NCI-H2171 treated with DMSO at 0.1 percent for 48 hours (cell line): ENCODE measurements at places on chromosomes 3 and 15.

DNA sequence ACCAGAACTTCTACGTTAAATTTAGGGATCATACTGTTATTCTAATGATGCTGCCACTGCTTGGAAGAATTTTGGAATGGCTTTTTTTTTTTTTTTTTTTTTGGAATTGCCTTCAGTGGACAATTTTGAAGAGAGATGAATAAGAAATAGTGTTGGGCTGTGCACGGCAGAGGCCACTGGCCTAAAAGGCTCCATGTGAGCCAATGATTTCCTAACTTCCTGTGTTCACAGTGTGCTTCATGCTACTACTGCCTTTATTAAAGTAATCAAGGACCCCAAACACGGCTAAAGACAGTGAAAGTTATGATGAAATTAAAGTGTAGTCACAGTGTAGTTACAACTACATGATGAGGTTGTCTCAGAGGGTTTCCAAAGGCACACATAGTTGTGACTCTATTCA is 100.8 kb upstream of the TNFAIP8L3 start:
- no peak for DNase-seq

DNA sequence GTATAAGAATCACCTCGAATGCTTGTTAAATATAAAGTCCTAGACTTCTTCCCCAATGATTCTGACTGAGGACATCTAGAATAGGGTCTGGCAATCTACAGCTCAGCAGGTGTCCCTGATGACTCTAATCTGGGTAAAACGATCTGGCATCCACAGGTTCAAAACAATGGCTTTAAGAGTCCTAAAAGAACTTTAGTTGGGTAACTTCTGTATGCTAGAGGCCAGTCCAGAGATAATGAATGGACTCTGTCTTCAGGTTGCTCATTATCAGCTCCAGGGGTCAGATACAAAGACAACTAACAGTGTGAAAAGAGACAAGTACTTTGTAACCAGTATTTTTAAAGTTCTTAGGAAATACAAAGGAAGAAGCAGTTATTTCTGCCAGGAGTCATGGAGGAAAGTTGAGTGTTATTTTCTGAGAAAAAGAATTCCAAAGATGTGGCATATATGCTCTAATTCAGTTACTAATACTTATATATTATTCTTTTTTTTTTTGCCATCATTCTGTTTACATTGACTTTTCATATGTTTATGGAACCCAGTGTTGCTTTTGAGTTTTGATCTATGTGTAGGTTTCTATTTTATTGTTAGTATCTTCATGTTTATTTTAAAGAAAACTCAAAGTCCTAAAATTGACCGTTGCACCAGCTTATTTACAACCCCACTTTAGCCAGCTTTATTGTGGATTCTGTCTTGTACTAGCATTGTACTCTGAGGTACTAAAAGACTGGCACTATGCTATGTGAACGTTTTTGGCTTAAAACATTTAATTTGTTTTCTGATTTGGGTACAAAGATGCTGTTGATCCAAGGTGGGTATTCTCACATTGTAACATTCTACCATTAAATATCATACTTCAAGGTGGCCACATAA is 3.1 kb upstream of the GPR15 start:
- DNase-seq = no peak

DNA sequence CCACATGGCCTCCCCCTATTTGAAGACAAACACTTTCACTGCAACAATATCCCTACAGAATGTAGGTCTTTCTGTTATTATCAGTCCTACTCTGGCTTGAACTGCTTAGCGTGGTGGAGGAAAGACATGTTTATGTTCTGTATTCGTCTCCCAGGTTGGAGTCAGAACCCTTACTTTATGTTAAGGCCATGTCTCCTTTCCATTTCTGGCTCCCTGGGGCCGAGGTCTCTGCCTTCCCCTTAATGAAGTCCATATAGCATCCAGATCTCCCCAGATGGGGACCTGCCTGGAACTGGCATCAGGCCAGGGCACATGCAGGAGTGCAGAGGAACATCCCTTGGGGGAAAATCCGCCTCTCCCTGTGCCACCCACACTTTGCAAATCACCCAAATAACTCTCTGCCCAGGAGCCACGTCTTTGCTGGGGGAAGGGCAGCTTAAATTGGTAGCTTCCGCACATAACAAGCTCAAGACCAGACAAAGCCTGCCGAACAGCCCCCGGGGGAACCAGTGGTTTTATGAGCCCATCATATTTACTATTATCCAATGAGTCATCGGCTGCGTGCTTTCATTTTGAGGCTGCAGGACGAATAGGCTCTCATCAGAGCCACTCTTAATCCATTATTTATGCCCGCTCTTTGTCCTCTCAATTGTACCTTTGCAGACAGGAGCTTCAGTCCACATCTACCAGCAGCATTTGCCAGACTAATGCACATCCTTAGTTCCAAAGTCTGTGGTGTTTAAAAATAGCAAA is 237.0 kb downstream of the UACA start:
- peak; percentile 86 for DNase-seq

DNA sequence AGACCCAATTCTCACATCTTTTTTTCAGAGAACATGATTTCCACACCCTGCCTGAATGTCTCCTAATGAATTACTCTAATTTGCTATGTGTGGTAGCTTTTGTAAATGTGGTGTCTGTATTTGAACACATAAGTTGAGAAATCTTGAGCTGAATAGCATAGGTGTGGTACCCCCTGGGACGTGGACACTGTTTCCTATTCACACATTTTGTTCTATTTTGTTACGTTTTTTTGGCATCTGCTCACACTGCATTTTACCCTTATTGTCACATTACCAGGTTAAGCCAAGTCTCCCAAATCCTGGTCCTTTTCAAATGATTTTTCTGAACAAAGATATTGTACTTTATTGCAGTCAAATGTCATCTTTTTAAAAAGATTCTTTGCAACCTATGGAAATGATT is 6.8 kb upstream of the MAPK6 start:
- DNase-seq = no peak

GRCh38 chr15:62472616-62473299 is 307.7 kb upstream of the C2CD4B start:
- DNase-seq = no peak

DNA sequence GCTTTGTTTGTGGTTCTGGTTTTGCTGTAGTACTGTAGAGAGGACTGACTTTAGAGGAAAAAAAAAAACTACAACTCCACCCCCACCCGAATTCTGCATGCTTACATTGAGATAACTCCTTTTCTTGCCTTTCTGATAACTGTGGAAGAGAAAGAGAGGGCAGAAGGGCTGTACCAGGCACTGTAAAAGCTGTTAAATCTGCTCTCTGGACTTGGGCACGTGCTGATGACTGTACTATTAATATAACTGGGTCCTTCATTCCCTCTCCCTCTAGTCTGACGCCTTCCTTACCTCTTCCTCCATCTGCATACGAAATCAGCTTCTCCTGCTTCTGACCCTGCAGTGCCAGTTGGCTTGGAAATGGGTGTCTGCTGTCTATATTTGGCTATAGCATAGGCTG is 15.0 kb downstream of the MAPKBP1 start:
- no peak for DNase-seq

DNA sequence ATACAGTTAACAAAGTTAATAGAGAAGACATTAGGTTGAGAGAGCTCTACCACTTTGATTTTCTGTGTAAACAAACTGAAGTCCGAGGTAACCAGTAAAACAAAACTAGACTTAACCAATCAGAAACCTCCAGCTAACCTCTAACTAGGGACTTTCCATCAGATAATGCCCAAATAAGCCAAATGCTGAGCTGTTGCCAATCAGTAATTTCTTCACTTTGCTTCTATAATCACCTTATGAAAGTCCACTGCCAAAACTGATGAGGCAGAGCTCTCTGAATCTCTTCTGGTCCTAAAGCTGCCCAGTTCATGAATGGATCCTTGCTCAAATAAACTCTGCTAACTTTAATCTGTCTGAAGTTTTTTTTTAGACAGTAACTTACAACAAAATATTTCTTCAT is 448.0 kb upstream of the NECTIN3 start:
- DNase-seq = no peak

DNA sequence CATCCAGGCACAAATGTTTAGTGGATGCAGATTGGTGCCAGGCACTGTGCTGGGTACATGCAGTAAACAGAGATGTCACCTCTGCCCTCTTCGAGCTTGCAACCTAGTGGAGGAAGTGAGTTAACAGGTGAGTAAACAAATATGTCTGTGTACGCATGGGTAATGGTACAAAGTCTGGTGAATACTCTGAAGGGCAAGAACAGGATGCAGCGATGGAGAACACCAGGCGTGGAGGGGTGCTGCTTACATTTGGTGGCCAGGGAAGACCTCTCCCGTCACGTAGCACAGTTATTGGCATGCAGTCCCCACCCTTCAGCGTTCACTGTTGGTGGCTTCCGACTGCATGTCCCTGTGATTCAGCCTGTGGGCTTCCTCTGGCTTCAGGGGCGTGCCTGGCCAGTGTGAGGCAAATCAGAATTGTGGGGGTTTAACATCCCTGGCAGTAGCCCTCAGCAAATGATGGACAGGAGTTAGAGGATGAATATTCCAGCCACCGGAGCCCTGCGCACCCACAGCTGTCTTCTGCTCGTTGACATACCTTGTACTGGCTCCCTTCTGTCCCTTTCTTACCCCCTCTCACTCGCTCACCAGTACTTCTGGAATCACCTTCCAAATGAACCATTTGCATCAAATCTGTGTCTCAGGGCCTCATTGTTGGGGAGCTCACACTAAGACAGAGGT is 9.1 kb upstream of the HDAC11 start:
- DNase-seq = no peak

- peak; percentile 26 for DNase-seq
Measured at GRCh38 chr15:35674873-35675781, 129.2 kb upstream of the DPH6 start.

DNA sequence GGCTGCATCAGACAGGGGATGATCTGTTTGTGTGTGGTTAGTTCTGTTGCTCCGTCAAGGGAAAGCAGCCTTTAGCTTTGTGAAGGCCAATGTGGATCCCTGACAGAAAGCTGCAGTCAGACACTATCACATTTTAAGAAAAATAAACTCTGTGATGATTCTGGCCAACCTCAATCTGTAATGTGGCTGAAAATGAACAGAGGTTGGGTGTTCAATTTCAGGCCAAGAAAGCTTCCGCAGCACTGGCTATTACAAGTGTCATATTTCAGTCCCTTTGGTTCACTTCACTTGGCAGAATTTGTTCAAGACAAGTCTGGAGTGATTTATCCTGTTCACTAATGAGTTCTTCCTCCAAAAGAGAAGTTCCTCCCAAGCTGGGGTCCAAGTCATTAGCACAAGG is 571.8 kb upstream of the IL12A start:
- peak; percentile 43 for DNase-seq

- DNase-seq = no peak
Measured at GRCh38 chr3:71376911-71377310, 206.6 kb downstream of the FOXP1 start.

DNA sequence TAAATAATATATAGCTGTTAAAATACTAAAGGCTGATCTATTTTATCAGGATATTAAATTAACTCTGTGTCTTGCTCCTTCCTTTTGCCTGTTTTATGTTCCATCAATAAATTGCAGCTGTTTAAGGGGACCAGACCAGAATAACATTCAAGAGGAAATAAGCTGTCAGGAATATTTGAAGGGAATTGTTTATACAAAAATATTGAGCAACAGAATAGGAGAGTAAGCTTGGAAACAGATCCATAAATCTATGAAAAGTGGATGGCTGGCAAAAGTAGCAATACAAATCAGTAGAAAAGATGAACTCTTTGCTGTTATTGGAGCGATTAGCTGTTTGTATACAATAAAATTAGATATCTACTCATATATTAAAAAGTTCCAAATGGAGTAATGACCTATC is 36.2 kb upstream of the PLSCR2 start:
- no peak for DNase-seq

- DNase-seq = peak; percentile 3
Measured at GRCh38 chr3:8110966-8111798, 390.4 kb upstream of the LMCD1 start.

GRCh38 chr3:129366312-129366831 is 62.1 kb downstream of the EFCAB12 start:
- no peak for DNase-seq

- DNase-seq = no peak
Measured at GRCh38 chr3:78221796-78222195, 1181.9 kb downstream of the ROBO2 start.

- no peak for DNase-seq
Measured at GRCh38 chr3:45318689-45319088, 69.7 kb upstream of the LARS2 start.

DNA sequence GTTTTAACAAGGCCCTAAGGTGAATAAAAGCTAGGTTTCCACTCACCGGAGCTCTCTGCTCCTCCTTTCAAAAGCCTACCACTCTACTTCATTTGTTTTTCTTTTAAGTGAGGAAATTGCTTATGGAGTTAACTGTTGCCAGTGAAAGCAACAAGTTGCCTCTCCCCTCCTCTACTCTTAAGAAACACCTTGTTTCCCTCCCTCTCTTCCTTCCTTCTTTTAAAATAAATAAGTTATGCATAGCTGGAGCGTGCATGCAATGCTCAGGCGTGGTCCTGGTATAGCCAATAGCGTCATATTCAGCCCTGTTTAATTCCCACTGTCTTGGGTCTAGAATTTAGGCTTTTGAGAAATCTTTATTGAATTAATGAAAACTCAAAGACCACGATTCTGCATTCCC is 101.1 kb upstream of the IGF1R start:
- no peak for DNase-seq
